Fibroblast of mammary gland (primary cell): ENCODE measurements at places on chromosomes 5 and 9.

- no peak for DNase-seq
Observed at GRCh38 chr9:78144663-78145377, 91.1 kb upstream of the CEP78 start.

GRCh38 chr5:20974426-20974825 is 986.4 kb upstream of the CDH18 start:
- DNase-seq = no peak

DNA sequence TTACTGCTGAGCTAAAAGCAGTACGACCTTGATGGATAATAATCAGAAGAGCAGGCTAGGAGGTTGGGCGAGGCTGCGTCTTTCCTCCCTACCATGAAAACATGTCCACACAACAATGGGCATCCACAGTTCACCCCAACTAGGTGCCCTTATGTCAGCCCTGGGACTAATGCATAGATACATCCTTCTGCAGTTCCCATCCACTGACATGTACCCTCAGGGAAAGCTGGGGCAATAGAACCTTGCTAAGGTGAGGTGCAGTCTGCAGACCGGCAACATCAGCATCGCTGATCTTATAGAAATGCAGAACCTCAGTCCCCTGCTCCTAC is 697 bp upstream of the PRUNE2 start:
- DNase-seq = no peak

DNA sequence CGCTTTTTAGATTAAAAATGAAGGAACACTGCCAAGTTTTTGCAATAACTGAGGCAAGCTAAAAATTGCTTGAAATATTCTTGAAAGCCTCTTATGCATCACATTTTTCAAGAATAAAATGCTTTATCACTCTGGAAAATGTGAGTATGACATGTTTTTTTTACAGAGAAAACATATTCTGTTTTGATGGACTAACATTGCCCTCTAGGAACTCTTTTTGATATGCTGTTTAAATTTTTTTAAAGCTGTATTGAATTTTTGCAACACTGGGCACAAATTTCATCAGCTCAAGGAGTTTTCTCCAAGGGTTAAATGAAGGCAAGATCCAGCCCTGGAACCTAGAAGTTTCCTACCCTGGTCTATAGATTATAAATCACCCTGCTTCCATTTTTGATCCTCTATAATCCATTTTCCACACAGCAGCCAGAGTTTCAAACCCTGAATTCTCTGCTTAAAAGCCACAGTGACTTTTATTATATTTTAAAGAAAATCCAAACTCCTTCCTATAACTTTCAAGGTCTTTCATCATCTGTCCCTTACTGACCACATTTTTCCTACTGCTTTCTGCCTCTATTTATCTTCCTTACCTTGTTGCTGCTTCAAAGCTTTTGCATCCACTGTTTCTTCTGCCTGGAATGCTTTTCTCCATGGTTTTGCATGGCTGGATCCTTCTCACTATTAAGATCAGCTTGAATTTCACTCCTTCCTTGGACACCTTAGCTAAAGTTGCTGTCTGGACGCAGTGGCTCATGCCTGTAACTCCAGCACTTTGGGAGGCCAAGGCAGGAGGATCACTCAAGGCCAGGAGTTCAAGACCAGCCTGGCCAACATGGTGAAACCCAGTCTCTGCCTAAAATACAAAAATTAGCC is 60.9 kb downstream of the IL31RA start:
- DNase-seq = no peak

DNA sequence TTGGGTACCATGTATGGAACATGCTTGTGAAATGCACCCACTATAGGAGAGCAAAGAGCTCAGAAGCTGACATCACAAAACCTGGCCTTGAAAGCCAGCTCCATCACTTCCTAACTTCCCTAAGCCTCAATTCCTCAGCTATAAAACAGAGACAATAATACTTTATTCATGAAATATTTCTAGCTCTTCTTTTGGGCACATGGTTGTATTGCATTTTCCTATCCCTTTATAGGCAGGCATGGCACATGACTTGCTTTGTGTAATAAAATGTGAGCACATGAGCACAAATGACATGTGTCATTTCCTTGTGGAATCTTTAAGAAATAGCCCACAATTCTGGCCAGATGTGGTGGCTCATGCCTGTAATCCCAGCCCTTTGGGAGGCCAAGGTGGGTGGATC is 18.5 kb downstream of the ZNF366 start:
- no peak for DNase-seq

- DNase-seq = no peak
Observed at GRCh38 chr5:2810644-2811043, 59.2 kb upstream of the IRX2 start.

GRCh38 chr5:94240993-94241651 is 377.3 kb downstream of the KIAA0825 start:
- DNase-seq = peak; percentile 66
